ENCODE measurements at places on chromosomes 6 and 20.

DNA sequence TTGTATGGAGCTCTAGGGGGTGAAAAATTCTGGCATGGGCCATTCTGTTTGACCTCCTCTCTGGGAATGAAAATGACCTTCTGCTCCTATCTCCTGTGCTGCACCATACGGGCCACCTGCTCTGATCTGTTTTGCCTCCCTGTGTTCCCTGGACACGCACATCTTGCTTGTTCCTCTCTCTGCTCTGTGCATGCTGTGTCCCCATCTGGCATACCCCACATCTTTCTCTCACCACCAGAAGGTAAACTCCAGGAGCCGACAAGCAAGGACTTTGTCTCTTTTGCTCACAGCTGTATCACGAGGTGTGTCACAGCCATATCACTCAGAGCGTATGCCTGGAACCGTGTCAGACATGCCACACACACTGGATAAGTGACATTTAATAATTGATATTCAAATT, 208.4 kb upstream of the DTNBP1 start:
- no peaks in the 10 kb centered on the region for H3K27me3 ChIP-seq
- no peak for DNase-seq
- no peak overlapping the region for H3K27ac ChIP-seq
- no peak overlapping the region for H3K4me3 ChIP-seq

DNA sequence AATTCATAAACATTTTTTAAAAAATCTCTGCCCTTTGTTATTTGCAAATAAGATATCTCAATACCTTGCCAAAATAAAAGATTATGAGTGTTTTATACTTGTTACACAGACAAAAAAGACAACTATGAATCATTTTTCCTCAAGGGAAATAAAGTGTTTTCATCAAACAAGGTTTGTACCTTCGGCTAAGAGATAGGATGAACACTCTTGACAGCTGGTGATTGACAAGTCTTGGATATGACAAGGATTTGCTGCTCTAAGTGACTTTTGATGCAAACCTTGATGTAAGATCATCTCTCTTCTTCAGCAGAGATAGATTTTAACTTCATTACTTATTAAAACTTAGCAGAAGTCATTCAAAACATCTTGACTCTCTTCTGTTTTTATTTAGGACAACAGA, 514.3 kb upstream of the IRAK1BP1 start:
- no peak overlapping the region for H3K4me3 ChIP-seq
- DNase-seq, result no peak
- H3K27ac ChIP-seq, result no peak overlapping the region
- no peaks in the 10 kb centered on the region for H3K27me3 ChIP-seq
- H3K36me3 ChIP-seq, result no peaks in the 10 kb centered on the region

- H3K36me3 ChIP-seq, result no peaks in the 10 kb centered on the region
- peaks cover 36% of the 10 kb centered on the region for H3K27me3 ChIP-seq
- no peak overlapping the region for H3K4me3 ChIP-seq
- H3K27ac ChIP-seq, result no peak overlapping the region
- DNase-seq, result no peak
- H3K4me1 ChIP-seq, result peaks cover 24% of the 10 kb centered on the region
These were observed 2.9 kb downstream of the TFAP2B start for GRCh38 chr6:50821441-50822077.

GRCh38 chr20:51604851-51605250, 62.3 kb upstream of the NFATC2 start:
- no peak overlapping the region for H3K4me3 ChIP-seq
- no peaks in the 10 kb centered on the region for H3K4me1 ChIP-seq
- no peak for DNase-seq
- no peaks in the 10 kb centered on the region for H3K27me3 ChIP-seq
- H3K36me3 ChIP-seq, result peaks cover 18% of the 10 kb centered on the region

- H3K4me3 ChIP-seq, result no peak overlapping the region
- H3K27me3 ChIP-seq, result no peaks in the 10 kb centered on the region
- no peaks in the 10 kb centered on the region for H3K4me1 ChIP-seq
- DNase-seq, result no peak
- H3K27ac ChIP-seq, result no peak overlapping the region
These were observed 54.7 kb downstream of the TRMT6 start for GRCh38 chr20:5895626-5896025.

DNA sequence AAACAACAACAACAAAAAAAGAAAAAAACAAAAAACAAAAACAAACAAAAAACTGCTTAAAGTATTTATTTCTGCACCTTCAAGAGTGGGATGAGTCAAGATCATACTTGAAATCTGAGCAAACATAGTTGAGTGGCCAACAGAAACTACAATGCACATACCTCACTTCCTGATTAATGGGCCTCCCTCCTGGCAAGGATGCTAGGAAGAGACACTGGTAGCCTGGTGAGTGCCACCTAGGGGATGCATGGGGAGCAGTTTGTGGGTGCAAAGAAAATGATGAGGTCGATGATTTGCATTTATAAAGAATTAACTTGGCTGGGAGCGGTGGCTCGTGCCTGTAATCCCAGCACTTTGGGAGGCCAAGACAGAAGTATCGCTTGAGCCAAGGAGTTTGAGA, 808.1 kb downstream of the MAFB start:
- H3K4me1 ChIP-seq, result no peaks in the 10 kb centered on the region
- no peak overlapping the region for H3K4me3 ChIP-seq
- no peaks in the 10 kb centered on the region for H3K27me3 ChIP-seq
- no peak for DNase-seq
- no peak overlapping the region for H3K27ac ChIP-seq
- H3K36me3 ChIP-seq, result no peaks in the 10 kb centered on the region
